ENCODE measurements at places on chromosomes 4 and X.

GRCh38 chr4:172147687-172148086 lies 334.5 kb downstream of the GALNTL6 start:
- no peaks in the 10 kb centered on the region for H3K27me3 ChIP-seq
- H3K36me3 ChIP-seq, result no peaks in the 10 kb centered on the region
- no peak for DNase-seq
- no peak overlapping the region for H3K27ac ChIP-seq

DNA sequence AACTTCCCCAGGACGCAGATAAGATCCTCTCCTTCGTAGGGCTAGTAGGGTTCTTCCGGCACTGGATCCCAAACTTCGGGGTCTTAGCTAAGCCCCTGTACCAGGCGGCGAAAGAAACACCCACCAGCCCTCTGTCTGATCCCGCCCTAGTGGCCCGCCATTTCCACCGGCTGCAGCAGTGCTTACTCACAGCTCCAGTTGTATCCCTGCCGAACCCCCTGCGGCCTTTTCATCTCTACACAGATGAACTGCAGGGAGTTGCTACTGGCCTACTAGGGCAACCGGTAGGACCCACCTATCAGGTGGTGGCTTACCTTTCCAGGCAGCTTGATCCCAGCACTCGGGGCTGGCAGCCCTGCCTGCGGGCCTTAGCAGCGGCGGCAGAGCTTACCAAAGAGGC lies 961.2 kb downstream of the RPA4 start:
- H3K27me3 ChIP-seq, result no peaks in the 10 kb centered on the region
- no peaks in the 10 kb centered on the region for H3K36me3 ChIP-seq
- DNase-seq, result no peak
- H3K4me3 ChIP-seq, result no peak overlapping the region

DNA sequence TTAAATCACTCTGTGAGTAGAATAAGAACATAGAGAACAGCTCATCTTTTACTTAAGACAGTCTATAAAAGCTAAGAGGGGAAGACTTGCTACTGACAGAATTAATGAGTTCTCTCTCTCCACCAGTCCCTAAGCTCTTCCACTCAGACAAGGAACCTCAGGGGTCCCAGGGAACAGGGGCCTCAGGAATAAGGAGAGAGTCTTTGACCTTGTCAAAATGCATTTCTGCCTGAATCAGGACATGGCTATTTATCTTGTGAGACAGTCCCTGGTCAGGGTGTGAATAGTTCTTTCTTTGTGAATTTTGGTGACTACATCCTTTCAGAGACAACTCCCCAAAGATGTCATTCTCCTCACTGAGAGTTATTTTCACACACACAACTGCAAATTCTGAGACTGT lies 218.7 kb upstream of the HS3ST1 start:
- H3K27me3 ChIP-seq, result no peaks in the 10 kb centered on the region
- no peaks in the 10 kb centered on the region for H3K36me3 ChIP-seq
- no peak overlapping the region for H3K4me3 ChIP-seq
- no peak for DNase-seq
- no peaks in the 10 kb centered on the region for H3K4me1 ChIP-seq

DNA sequence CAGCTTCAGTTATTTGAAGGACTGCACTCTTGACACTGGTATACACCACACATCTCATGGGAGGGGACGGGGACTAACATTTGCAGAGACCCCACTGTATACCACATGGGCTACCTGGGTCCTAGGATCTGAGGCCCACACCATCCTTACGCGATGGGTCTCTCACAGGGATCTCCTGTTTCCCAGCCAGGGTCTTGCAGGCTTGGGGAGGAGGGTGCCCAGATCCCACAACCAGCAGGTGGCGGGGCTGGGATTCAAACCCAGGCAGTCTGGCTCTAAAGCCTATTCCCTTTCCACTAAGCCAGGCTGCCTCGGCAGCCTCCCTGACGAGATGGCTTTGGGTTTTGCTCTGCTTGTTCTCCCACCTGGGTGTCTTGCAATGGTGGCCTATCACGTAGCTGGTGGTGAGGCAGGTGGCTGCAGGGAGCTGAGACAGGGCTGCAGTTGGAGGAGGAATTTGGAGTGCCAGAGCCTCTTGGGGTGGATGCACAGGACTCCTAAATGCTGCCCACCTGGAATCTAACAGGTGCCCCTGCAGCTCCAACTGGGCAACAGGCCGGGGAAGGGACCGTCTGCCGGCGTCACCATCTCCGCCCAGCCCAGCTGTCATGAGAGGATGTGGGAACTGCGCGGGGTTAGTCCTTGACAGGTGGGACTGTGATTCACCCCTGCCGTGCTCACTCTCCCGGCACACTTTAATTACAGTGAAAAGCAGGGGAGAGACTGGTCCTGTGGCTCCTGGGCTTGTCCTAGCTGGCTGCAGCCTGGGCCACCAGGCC lies 110.7 kb downstream of the PSAPL1 start:
- no peaks in the 10 kb centered on the region for H3K4me1 ChIP-seq
- DNase-seq, result no peak
- no peak overlapping the region for H3K4me3 ChIP-seq
- H3K27ac ChIP-seq, result peak overlapping the region; percentile 31
- no peaks in the 10 kb centered on the region for H3K27me3 ChIP-seq
- H3K36me3 ChIP-seq, result no peaks in the 10 kb centered on the region

GRCh38 chrX:153924149-153924861 lies 1.8 kb downstream of the ARHGAP4 start:
- H3K27ac ChIP-seq, result no peak overlapping the region
- H3K4me3 ChIP-seq, result peak overlapping the region; percentile 3
- peaks cover 3% of the 10 kb centered on the region for H3K4me1 ChIP-seq
- no peaks in the 10 kb centered on the region for H3K36me3 ChIP-seq
- H3K27me3 ChIP-seq, result no peaks in the 10 kb centered on the region

DNA sequence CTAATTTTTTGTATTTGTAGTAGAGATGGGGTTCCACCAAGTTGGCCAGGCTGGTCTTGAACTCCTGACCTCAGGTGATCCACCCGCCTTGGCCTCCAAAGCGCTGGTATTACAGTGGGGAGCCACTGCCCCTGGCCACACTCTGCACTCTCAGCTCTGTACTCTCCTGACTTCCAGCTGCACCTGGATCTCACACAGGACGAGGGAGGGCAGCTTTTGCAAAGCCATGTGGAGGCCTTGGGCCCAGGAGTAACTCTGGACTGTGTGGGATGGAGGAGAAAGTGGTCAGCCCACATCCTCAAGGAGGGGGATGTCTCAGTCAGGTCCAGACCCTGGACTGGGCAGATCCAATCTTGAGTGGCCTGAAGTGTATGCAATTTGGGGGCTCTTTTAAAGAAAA lies 23.0 kb downstream of the NAT8L start:
- no peak for DNase-seq
- H3K27ac ChIP-seq, result no peak overlapping the region
- no peak overlapping the region for H3K4me3 ChIP-seq

GRCh38 chr4:17204908-17205307 lies 306.5 kb upstream of the LDB2 start:
- no peaks in the 10 kb centered on the region for H3K36me3 ChIP-seq
- H3K4me1 ChIP-seq, result peaks cover 15% of the 10 kb centered on the region
- no peak for DNase-seq
- H3K4me3 ChIP-seq, result no peak overlapping the region

DNA sequence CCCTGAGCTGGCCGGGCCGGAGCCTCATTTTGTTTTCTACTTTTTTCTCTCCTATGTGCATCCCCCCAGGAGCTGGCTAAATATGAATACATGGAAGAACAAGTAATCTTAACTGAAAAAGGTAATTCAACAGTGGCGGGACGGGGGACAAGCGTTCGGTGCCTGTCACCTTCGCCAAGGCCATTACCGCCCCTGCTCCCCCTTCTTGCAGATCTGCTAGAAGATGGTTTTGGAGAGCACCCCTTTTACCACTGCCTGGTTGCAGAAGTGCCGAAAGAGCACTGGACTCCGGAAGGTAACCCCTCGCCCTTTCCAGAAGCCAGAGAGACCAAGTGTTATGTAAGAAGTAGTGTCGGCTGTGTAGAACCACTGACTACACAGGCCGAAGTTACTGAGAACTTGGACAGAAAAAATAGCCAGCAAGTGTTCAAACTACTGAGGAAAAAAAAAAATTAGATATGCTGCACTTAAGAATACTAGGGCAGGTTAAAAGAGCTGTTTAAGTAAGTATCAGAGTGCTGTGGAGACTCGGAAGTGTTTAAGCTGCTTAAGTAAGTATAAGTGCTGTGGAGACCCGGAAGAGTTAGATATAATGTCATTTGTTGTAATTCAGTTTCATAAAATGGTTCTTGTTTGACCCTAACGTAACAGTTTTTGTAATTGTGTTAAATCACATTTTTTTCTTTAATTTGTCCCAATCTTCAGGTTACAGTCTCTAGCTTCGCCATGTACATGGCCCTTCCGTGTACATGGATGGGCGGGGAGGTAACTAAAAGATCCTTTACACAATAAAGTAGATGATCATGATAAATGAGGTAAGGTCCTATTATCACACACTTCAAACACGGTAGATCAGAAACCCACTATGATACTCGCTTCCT lies 856 bp downstream of the SAT1 start:
- no peaks in the 10 kb centered on the region for H3K4me1 ChIP-seq
- peak overlapping the region; percentile 51 for H3K4me3 ChIP-seq

GRCh38 chr4:75289914-75290582 lies 224.2 kb downstream of the RCHY1 start:
- no peak overlapping the region for H3K4me3 ChIP-seq
- no peaks in the 10 kb centered on the region for H3K36me3 ChIP-seq
- no peak for DNase-seq

GRCh38 chr4:75686346-75686745 lies 13.1 kb upstream of the G3BP2 start:
- no peak overlapping the region for H3K27ac ChIP-seq
- DNase-seq, result no peak
- H3K36me3 ChIP-seq, result no peaks in the 10 kb centered on the region
- no peaks in the 10 kb centered on the region for H3K27me3 ChIP-seq
- H3K4me3 ChIP-seq, result no peak overlapping the region

DNA sequence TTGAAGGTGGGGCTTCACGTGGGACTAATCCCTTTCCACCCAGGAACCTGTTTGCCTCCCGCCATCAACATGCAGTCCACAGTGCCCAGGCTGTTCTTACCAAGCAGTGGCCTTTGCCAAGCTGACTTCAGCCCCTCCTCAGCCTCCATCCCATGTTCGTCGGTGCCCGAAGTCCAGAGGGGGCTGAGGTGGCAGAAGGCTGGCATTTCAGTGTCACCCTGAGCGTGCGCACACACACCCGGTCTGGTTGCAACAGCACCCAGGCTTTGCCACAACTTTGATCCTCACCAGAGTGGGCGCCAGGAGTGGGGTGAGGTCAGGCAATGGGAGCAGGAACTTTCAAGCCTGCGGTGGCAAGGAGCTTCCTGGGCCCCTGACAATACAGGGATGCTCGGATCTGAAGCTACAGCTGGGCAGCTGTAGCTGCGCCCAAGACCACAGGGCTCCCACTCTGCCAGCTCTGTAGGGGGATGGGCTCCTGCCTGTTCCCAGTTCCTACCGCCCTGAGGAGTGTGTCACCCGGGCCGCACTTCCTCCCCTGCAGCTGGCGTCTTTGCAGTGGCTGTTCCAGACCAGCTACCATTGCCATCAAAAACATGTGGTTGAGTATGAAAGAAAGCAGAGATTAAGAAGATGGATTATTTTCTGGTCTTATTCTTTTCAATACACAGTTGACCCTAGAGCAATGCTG lies 428.0 kb downstream of the EPHA5 start:
- H3K27me3 ChIP-seq, result no peaks in the 10 kb centered on the region
- no peaks in the 10 kb centered on the region for H3K4me1 ChIP-seq
- H3K27ac ChIP-seq, result no peak overlapping the region
- no peaks in the 10 kb centered on the region for H3K36me3 ChIP-seq

GRCh38 chrX:152819732-152820131 lies 10.8 kb downstream of the CETN2 start:
- H3K4me3 ChIP-seq, result no peak overlapping the region
- no peak overlapping the region for H3K27ac ChIP-seq
- no peaks in the 10 kb centered on the region for H3K36me3 ChIP-seq
- no peak for DNase-seq
- no peaks in the 10 kb centered on the region for H3K4me1 ChIP-seq
- no peaks in the 10 kb centered on the region for H3K27me3 ChIP-seq

- H3K4me3 ChIP-seq, result no peak overlapping the region
- no peaks in the 10 kb centered on the region for H3K27me3 ChIP-seq
- DNase-seq, result no peak
- H3K27ac ChIP-seq, result no peak overlapping the region
- H3K36me3 ChIP-seq, result no peaks in the 10 kb centered on the region
- no peaks in the 10 kb centered on the region for H3K4me1 ChIP-seq
Observed at GRCh38 chr4:185115827-185116232, 27.2 kb upstream of the SLC25A4 start.

DNA sequence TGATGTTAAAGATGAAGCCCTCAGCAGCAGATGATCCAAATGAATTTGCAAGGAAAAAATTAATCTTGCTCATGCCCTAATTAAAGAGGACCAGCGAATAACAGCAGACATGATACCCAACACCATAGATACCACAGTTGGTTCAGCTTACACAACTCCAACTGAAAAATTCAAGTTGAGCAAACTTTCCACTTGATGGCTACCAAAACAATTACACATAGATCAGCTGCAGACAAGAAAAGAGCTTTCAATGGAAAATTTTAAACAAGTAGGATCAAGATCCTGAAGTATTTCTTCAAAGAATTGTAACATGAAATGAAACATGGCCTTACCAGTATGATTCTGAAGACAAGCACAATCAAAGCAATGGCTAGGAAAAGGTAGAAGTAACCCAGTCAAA lies 90.0 kb downstream of the KLHL13 start:
- no peak overlapping the region for H3K27ac ChIP-seq
- no peaks in the 10 kb centered on the region for H3K27me3 ChIP-seq

DNA sequence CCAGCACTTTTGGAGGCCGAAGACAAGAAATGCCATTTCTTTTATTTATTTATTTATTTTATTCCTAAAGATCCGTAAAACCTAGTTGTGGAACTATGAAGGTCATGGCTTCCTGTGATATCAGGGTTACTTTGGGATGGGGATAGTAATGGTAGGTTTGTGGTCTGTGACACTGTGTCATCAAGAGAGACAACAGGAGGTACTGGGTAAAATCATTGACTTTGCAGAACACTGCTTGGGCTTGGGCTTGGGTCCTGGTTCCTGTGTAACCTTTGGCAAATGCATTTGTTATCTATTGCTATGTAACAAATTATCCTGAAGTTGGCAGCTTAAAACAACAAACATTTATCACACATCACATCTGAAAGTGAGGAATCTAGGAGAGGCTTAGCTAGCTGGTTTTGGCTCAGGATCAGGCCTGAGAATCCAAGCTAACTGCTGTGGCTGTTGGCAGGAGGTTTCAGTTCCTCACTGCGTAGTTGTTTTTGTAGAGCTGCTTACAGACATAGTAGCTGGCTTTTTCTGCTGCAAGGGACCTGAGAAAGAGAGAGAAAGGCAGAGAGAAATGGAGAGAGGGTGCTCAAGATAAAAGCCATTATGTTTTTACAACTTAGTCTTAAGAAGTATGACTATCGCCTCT lies 576.4 kb upstream of the SLIT2 start:
- no peaks in the 10 kb centered on the region for H3K36me3 ChIP-seq
- no peak overlapping the region for H3K27ac ChIP-seq
- no peak for DNase-seq
- no peak overlapping the region for H3K4me3 ChIP-seq
- H3K4me1 ChIP-seq, result no peaks in the 10 kb centered on the region

- no peak for DNase-seq
- H3K4me1 ChIP-seq, result peaks cover 11% of the 10 kb centered on the region
- no peak overlapping the region for H3K27ac ChIP-seq
- no peaks in the 10 kb centered on the region for H3K36me3 ChIP-seq
- H3K4me3 ChIP-seq, result no peak overlapping the region
- no peaks in the 10 kb centered on the region for H3K27me3 ChIP-seq
Observed at GRCh38 chr4:24668956-24669355, 84.6 kb upstream of the DHX15 start.

GRCh38 chrX:43585922-43586321 lies 70.2 kb upstream of the MAOA start:
- no peak for DNase-seq
- no peaks in the 10 kb centered on the region for H3K27me3 ChIP-seq
- H3K27ac ChIP-seq, result no peak overlapping the region
- H3K4me3 ChIP-seq, result no peak overlapping the region
- no peaks in the 10 kb centered on the region for H3K36me3 ChIP-seq
